ENCODE measurements at places on chromosomes 6 and 20. TPM values are rescaled to one million over a fixed set of nuclear protein-coding genes. Genes with fewer than 3 reads are reported as not detected.

- H3K4me1 ChIP-seq = peaks cover 23% of the 10 kb centered on the region
- no peak overlapping the region for H3K27ac ChIP-seq
- H3K4me3 ChIP-seq = no peak overlapping the region
These were observed 117.0 kb downstream of the HIVEP2 start for GRCh38 chr6:142827991-142828390.

The IPCEF1 gene
- total RNA-seq = 0.93 TPM

DNA sequence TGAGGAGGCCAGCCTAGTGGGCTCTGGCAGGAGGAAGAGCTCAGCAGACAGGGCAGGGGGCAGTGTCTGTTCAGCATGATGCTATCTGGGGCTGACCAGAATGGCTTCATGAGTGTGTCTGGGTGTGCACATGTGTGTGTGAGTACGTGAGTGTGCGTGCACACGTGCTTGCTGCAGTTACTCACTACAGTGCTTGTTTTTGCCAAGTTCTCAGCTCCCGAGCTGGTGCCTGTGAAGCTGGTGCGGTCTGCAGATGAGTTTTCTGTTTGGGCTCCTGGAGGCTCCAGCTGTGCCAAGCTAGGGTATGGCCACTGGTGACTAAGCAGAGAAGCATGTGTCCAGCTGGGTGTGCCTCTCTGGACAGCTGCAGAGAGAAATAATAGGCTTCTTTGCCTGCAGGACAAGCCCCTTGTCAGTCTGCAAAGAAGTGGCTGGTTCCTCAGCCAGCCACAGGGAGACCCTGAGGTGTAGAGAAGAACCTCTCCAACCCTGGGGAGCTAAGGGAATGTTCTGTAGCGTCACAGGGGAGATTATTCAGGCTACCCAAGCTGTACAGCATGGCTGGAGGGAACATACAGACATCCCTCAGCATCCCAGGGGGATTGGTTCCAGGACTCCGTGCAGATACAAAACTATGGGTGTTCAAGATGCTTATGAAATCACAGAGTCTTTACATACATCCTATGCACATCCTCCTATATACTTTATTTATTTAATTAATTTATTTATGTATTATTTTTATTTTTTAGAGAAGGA, 40.2 kb upstream of the FAM50B start:
- H3K27me3 ChIP-seq = no peaks in the 10 kb centered on the region
- H3K4me3 ChIP-seq = no peak overlapping the region
- peak; percentile 88 for DNase-seq
- H3K4me1 ChIP-seq = peaks cover 39% of the 10 kb centered on the region
- H3K36me3 ChIP-seq = no peaks in the 10 kb centered on the region

DNA sequence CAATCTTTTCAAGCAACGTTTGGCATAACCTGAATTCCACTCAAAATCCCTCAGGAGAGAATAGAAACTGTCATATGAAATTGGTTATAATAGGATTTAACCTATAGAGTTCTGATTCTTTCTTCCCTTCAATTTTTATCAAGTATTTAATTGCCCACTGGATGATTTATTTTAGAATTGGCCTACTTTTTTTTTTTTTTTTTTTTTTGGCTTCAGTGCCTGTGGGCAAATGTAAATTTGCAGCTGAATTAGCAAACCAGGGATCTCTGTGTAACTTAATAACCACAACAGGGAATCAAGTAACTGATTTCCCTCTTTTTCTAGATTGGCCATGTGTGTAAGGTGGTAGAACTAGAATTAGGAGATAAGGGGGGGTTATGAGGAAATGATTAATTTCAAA, 157.0 kb downstream of the SOX4 start:
- H3K4me1 ChIP-seq = peaks cover 14% of the 10 kb centered on the region
- no peak for DNase-seq
- no peak overlapping the region for H3K27ac ChIP-seq
- H3K4me3 ChIP-seq = no peak overlapping the region
- H3K36me3 ChIP-seq = no peaks in the 10 kb centered on the region
- no peaks in the 10 kb centered on the region for H3K27me3 ChIP-seq

The SLC2A10 gene
- 6.4 TPM for total RNA-seq

GRCh38 chr6:135535989-135536414, 38.5 kb upstream of the AHI1 start:
- H3K27me3 ChIP-seq = no peaks in the 10 kb centered on the region
- H3K4me1 ChIP-seq = no peaks in the 10 kb centered on the region
- no peak for DNase-seq
- no peak overlapping the region for H3K4me3 ChIP-seq
- no peak overlapping the region for H3K27ac ChIP-seq

The ACSS1 gene
- 26.4 TPM for total RNA-seq

- no peaks in the 10 kb centered on the region for H3K4me1 ChIP-seq
- no peaks in the 10 kb centered on the region for H3K36me3 ChIP-seq
- DNase-seq = no peak
- H3K27me3 ChIP-seq = no peaks in the 10 kb centered on the region
- H3K4me3 ChIP-seq = no peak overlapping the region
These were observed 24.9 kb upstream of the PHACTR2 start for GRCh38 chr6:143652841-143653331.

GRCh38 chr20:10200330-10200729, 18.3 kb upstream of the SNAP25 start:
- no peaks in the 10 kb centered on the region for H3K36me3 ChIP-seq
- H3K4me1 ChIP-seq = no peaks in the 10 kb centered on the region
- no peak overlapping the region for H3K4me3 ChIP-seq
- no peak for DNase-seq
- no peaks in the 10 kb centered on the region for H3K27me3 ChIP-seq

- DNase-seq = no peak
- H3K36me3 ChIP-seq = no peaks in the 10 kb centered on the region
- peak overlapping the region; percentile 84 for H3K4me3 ChIP-seq
These were observed 469 bp downstream of the SYNJ2 start for GRCh38 chr6:157982102-157982562.

The CHRNA4 gene
- not detected for total RNA-seq

- H3K4me1 ChIP-seq = no peaks in the 10 kb centered on the region
- H3K27ac ChIP-seq = no peak overlapping the region
- no peaks in the 10 kb centered on the region for H3K36me3 ChIP-seq
- no peak overlapping the region for H3K4me3 ChIP-seq
- no peaks in the 10 kb centered on the region for H3K27me3 ChIP-seq
These were observed 842.1 kb upstream of the ADGRB3 start for GRCh38 chr6:67792996-67793395.

- DNase-seq = no peak
- no peak overlapping the region for H3K4me3 ChIP-seq
- H3K27ac ChIP-seq = no peak overlapping the region
- H3K27me3 ChIP-seq = no peaks in the 10 kb centered on the region
- no peaks in the 10 kb centered on the region for H3K36me3 ChIP-seq
- H3K4me1 ChIP-seq = no peaks in the 10 kb centered on the region
These were observed 56.7 kb downstream of the TRERF1 start for GRCh38 chr6:42394881-42395620.

- no peaks in the 10 kb centered on the region for H3K4me1 ChIP-seq
- no peak overlapping the region for H3K27ac ChIP-seq
- H3K27me3 ChIP-seq = no peaks in the 10 kb centered on the region
- H3K36me3 ChIP-seq = no peaks in the 10 kb centered on the region
- H3K4me3 ChIP-seq = no peak overlapping the region
These were observed 15.3 kb upstream of the LPA start for GRCh38 chr6:160679402-160679769.

DNA sequence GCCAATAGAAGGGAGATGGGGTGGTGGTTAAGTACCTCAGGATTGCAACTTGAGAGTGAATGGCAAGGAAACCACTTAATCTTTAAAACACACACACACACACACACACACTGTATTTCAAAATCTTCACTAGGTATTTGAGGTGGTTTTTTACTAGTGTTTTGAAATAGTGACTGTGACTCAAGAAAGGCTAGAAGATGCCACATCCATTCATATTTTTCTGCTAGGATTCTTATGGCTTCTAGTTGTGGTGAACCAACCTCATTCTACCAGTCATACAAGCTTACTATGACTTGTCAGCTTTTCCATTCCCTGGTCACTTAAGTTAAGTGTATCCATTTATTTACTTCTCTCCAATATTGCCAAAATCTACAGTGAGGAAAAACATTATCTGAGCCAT, 519.4 kb upstream of the JAG1 start:
- no peaks in the 10 kb centered on the region for H3K27me3 ChIP-seq
- no peak for DNase-seq
- no peak overlapping the region for H3K4me3 ChIP-seq
- H3K27ac ChIP-seq = no peak overlapping the region
- H3K36me3 ChIP-seq = no peaks in the 10 kb centered on the region

GRCh38 chr6:143742070-143742954, 64.5 kb downstream of the PHACTR2 start:
- H3K4me1 ChIP-seq = peaks cover 55% of the 10 kb centered on the region
- H3K27ac ChIP-seq = peak overlapping the region; percentile 69
- H3K4me3 ChIP-seq = no peak overlapping the region
- no peaks in the 10 kb centered on the region for H3K27me3 ChIP-seq

The BNIP5 gene
- total RNA-seq = not detected

The BCAS1 gene
- total RNA-seq = not detected

DNA sequence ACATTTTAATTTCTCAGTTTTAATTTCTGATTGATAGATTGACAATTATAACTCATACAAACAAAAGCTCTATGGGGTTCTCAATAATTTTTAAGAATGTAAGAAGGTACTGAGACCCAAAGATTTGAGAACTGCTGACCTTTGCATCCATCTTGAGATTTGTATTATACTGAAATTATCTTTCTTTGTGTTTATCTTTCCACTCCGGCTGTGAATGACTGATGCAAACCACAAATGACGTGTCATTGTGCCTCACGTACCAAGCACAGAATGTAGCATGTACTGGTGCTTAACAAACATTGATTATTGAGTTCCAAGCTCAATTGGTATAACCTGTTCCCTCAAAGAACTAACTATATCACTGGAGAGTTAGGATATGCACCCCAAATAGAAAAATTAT, 152.1 kb upstream of the SMLR1 start:
- no peaks in the 10 kb centered on the region for H3K27me3 ChIP-seq
- peaks cover 9% of the 10 kb centered on the region for H3K4me1 ChIP-seq
- DNase-seq = no peak
- no peak overlapping the region for H3K4me3 ChIP-seq

GRCh38 chr6:149045404-149045803, 272.1 kb upstream of the TAB2 start:
- no peaks in the 10 kb centered on the region for H3K4me1 ChIP-seq
- no peak overlapping the region for H3K4me3 ChIP-seq
- no peaks in the 10 kb centered on the region for H3K27me3 ChIP-seq
- no peaks in the 10 kb centered on the region for H3K36me3 ChIP-seq
- no peak for DNase-seq

GRCh38 chr6:15160812-15161211, 85.1 kb upstream of the JARID2 start:
- no peaks in the 10 kb centered on the region for H3K4me1 ChIP-seq
- no peak overlapping the region for H3K27ac ChIP-seq
- H3K27me3 ChIP-seq = no peaks in the 10 kb centered on the region
- no peak overlapping the region for H3K4me3 ChIP-seq
- DNase-seq = no peak

GRCh38 chr6:29617782-29618554, 15.0 kb downstream of the GABBR1 start:
- peaks cover 33% of the 10 kb centered on the region for H3K36me3 ChIP-seq
- no peaks in the 10 kb centered on the region for H3K4me1 ChIP-seq
- H3K27ac ChIP-seq = no peak overlapping the region
- no peak overlapping the region for H3K4me3 ChIP-seq

GRCh38 chr6:119112812-119113530, 34.5 kb upstream of the FAM184A start:
- no peak overlapping the region for H3K4me3 ChIP-seq
- H3K27ac ChIP-seq = no peak overlapping the region
- no peaks in the 10 kb centered on the region for H3K4me1 ChIP-seq

DNA sequence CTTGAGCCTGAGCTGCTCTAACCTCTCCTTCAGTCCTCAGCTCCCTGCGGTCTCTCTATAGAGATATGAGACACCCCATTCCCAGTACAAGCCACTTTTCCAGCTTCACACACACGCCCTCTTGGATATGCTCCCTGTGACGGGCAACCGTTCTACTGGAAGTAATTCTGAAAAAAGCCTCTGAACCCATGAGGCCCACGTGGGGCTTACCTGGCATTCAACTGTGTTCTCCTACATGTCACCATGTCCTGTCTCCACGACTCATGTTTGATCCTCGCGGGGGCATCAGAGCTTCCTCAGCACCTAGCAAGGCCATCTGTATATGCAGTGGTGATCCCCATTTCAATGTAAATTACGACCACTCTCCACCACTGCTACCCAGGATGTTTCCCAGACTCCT, 69.2 kb upstream of the DUSP22 start:
- no peaks in the 10 kb centered on the region for H3K27me3 ChIP-seq
- H3K36me3 ChIP-seq = no peaks in the 10 kb centered on the region
- H3K4me3 ChIP-seq = no peak overlapping the region

The HLA-DMB gene
- 12.9 TPM for total RNA-seq

DNA sequence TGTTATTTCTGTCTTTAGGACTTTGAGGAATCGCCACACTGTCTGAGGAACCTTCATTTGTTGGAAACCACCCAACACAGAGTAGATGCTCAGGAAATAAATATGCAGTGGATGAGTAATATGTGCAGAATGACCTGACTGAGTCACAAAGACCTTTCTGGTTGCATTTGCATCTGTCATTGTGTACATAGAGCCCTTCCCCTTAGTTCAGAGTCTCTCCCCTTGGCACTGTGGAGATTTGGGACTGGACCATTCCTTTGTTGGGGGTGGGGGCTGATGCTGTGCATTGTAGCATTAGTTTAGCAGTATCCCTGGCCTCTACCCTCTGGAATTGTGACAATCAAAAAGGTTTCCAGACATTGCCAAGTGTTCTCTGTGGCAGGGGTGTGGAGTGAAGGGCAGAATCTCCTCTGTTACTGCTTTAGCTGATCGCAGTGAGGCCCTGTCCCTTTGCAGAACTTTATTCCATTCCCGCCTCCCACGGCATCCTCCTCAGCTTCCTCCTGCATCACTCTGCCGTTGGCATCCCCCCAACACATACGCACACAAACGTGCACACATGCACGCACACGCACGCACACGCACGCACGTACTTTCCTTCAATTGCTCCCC, 64.5 kb downstream of the EYA2 start:
- H3K27me3 ChIP-seq = no peaks in the 10 kb centered on the region
- no peak for DNase-seq
- H3K36me3 ChIP-seq = no peaks in the 10 kb centered on the region

DNA sequence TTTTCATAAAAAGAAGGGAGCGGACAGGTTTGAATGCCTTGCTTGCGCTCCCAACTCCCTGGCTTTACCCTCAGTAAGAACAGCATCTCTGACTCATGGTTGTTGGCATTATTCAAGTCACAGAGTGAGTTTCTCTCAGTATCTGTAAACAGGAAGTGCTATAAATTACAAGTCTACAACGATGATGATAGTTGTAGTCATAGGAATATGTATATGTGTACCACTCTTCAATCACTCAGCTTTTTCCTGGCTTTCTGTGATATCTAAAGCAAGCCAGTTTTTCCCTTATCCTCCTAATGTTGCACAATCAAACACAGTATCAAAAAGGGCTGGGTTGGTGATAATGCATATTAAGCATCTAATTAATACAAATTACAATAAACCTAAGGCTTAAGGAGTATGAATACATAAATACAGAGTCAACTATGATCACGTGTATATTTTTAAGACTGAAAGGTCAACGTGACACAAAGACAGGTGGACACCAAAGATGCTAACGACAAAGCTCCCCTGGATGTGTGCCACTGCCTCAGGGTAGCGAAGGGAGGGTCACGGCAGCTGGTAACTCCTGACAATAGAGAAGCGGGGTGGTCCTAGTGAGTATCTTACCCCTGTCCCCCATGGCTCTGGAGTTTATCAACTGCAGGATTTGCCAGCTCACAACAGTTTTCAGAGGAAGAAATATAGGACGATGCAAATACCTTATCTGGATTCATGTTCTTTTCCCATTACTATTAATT, 202.8 kb downstream of the BTBD9 start:
- H3K4me1 ChIP-seq = no peaks in the 10 kb centered on the region
- DNase-seq = no peak
- H3K27me3 ChIP-seq = no peaks in the 10 kb centered on the region
- H3K27ac ChIP-seq = no peak overlapping the region

All from right atrium auricular region (tissue), 2 donors.